Choroid plexus epithelial cell (primary cell): ENCODE measurements at places on chromosomes 13 and 19.

- no peak for DNase-seq
Measured at GRCh38 chr13:22168437-22169190, 497.7 kb downstream of the FGF9 start.

DNA sequence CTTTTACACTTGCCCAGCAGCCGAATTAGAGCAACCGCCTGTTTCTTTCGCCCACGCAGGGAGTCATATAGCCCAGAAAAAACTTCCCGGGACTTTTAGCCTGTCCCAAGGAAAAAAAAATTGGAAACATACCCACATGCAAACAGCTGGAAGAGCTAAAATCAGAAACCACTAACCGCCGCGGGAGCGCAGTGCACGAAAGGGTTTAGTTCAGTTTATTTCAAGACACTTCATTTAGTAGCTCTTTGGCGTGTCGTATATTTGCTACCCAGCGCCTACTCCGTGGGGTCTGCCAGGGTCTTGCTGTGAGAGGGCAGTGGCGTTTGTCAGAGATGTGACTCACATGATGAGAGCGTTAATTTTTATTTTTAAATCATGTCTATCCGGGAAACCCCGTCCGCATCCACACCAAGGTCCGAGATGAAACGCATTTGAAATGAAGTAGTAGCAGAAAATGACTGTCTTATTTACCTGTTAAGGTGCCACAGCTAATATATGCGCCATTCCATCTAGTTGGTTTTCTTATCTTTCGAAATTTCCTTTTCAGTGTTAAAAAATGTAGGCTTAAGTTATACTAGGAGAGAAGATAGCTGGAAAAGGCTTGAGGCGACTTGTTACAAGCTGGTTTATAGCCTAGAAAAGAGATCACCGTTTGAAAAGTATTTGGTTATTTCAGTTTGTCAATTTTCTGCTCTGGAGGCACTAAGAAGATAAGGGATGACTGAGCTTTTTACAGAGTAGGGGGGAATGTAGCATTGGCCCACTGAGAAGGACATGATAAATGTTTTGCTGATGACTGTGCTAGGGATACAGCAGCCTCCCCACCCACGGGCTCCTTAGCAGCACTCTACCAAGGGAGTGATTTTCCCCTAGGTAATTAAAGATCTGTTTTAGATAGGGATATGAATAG lies 1.7 kb downstream of the KLF5 start:
- peak; percentile 55 for DNase-seq

GRCh38 chr19:5182751-5183150 lies 157.9 kb downstream of the PTPRS start:
- DNase-seq, result no peak

DNA sequence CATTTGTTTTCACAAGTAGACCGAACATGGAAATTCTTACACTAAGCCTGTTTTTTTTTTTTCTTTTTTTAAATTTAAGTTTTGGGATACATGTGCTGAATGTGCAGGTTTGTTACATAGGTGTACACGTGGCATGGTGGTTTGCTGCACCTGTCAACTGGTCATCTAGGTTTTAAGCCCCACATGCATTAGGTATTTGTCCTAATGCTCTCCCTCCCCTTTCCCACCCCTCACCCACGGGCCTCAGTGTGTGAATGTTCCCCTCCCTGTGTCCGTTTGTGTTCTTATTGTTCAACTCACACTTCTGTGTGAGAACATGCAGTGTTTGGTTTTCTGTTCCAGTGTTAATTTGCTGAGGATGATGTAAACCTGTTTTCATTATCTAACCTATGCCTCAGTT lies 2.6 kb downstream of the NLRP4 start:
- no peak for DNase-seq

- no peak for DNase-seq
Measured at GRCh38 chr19:40803857-40804782, 5.1 kb downstream of the EGLN2 start.

DNA sequence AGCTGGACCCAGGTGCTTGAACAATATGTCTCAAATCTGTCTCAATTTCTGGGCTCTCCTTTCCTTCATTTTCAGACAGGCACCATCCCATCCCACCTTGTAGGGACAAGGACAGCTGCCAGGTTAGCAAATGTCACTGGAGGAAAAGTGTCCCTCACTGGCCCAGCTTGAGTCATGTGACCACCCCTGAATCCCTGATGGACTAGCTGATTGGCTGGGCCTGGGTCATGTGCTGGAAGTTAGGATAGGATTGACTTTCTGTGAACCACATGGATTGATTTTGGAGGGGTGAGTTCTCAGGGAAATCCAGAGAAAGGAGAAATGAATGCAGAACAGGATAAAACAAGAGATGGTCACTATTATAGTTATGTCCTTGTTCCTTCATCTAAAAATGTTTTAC lies 28.2 kb upstream of the FXYD3 start:
- no peak for DNase-seq

- no peak for DNase-seq
Measured at GRCh38 chr13:98880677-98881076, 97.2 kb downstream of the DOCK9 start.

DNA sequence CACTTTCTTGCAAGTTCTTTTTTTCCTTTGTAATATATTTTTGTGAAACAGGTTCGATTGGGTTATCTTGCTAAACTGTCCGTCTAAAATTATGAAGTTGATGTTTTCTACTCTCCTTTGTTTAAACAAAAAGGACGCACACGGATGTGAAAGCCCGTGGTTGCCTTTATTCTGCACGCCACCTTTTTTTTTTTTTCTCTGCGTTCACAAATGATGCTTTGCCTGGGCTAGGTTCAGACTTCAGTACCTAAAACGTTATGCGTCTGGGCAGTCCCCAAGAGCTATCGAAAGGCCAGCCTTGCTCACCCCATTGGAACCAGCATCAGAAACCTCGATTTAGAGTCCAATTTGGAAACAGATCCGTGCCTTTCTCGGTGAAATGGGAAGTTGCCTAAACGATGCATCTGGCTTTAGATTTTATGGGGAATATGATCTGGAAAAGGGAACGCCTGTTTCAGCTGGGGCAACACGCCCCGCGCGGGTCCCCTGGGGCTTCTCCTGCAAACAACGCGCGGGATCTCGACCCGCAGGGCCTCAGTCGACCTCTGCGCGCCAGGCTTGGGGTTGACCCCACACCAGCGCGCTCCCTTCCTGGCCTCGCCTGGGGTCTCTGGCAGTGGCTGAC lies 113.9 kb downstream of the KCNRG start:
- peak; percentile 7 for DNase-seq

DNA sequence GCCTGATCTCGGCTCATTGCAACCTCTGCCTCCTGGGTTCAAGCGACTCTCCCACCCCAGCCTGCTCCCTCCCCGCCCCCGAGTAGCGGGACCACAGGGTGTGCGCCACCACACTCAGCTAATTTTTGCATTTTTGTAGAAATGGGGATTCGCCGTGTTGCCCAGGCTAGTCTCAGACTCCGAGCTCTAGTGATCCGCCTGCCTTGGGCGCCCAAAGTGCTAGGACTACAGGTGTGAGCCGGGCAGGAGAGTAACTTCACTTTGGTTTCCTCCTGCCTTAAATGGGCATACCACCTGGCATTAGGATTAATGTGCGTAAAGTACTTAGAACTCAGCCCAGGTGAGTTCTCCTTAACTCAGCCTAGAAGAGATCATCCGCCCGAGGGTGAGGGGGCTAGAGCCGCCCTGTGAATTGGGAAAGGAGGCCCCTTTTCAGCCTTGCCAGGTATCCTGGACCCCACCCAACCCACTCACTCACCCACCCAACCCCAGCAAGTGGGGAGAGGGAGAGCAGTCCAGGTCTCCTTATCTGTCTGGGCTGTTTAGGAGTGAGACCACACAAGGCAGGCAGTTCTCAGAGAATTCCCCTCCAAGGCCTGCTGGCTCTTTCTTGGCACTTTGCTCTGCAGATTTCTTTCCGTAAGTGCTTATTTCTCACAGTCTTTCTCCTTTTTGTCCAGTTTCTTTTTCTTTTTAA lies 1.2 kb upstream of the ZFP36 start:
- DNase-seq, result no peak

GRCh38 chr13:73767747-73768315 lies 366.4 kb downstream of the KLF12 start:
- DNase-seq, result no peak

DNA sequence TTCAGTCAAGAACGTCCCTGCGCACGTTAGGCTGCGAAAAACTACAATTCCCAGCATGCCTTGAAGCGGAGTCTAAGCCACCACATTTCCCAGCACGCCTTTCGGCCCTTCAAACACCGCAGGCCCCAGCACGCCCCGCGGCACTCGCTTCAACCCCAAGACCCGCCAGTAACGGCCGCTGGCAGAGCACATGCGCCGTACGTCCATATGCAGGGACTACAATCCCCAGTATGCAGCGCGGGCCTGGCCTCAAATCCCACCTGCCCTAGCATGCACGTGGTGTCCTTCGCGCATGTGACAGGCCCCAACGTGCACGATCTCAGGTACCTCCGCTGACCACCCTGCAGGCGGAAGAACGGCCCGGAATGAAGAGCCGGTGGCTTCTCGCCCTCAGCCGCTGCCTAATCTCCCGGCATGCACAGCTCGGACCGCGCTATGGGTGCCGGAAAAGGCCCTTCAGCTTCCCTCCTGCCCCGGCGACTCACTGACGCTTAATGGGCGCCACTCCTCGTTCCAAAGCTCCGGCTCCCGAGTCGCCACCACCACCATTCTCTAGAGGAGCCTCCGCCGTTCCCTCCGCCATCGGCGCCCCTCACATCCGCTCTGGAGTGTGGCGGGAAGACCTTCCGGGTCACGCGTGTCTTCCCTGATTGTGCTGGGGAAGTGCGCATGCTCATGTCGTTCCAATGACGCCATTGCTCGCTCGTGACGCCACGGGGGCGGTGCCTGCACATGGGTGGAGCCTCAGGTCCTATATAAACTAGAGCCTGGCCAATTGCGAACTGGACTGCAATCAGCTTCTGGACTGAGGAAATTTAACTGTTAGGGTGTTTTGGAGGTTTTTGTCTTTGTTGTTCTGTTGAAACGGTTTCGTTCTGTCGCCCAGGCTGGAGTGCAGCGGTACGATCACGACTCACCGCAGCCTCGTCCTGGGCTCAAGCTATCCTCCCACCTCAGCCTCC lies at the start of gene DUS3L:
TSS of gene DUS3L (minus strand) at position 605 of the 962 bp plus-strand sequence. CDS start at position 583, 22 bp downstream.
- DNase-seq, result peak; percentile 100

GRCh38 chr19:49261602-49262001 lies 63.4 kb downstream of the SLC6A16 start:
- DNase-seq, result no peak

GRCh38 chr19:38221919-38222830 lies 1.8 kb downstream of the DPF1 start:
- DNase-seq, result no peak

DNA sequence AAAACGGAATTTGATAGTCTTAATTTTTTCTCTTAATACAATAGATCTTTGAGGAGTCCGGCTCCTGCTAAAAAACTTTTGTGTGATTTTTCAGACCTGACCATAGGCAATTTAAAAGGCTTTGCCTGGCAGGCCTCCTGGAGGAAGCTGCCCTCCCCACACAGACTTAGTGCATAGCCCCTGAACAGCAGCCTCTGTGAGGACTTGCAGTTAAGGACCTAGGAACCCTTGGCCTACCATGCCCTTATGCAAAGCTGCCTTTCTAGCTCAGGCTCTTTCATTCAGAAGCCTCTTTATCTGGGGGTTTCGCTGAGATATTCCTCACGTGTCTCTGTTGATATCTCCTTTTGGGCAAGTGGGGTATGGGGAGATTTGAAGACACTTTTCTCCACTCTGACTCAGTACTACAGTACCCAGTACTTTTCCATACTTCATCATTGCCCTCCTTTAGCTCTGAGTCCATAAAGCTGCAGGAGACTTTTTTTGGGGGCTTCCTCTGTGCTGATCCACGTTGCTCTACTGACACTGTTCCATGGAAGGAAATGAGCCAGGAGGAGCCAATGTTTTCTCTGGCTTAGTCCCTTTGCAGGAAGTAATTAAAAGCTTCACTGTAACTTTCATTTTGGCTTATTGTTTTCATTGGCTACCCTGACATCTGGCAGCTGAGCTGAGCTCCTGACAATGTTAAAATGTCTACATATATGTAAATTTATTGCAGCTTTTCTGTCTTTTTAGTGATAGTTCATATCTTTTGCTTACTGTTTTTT lies 283.1 kb downstream of the TDRD3 start:
- no peak for DNase-seq

GRCh38 chr19:29934781-29935180 lies 7.3 kb upstream of the URI1 start:
- no peak for DNase-seq

DNA sequence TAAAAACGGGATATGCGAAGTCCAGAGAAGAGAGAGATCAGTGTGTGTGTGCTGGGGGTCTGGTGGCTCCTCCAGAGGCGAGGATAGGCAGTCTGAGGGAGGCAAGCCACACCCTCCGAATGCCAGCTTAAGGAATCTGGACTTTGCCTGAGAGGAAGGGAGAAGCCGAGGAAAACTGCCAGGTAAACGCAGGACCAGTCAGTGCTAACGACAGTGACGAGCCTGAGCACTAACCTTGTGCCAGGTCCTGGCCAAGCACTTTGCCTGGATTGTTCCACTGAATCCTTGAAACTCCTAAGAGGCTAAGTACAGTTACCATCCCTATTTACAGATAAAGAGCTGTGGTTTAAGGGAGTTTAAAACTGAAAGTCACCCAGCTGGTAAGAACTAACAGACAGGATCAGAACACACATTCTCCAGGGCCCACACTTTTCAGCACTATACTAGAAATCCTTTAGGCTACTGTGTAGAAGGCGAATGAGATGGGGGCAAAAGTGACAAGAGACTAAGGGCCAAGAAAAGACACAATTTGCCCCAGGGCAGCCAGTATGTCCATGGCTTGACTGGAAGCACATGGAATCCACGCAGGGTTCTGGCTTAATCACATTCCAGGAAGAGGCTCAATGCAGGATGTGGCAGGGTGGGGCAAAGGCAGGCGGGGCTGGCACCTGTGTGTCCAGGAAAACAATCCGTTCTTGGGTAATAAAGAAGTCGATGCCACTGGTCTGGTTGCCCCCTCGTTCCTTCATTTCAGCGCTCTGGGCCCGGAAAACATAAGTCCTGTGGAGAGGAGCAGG lies 15.1 kb downstream of the SMG9 start:
- DNase-seq, result no peak

GRCh38 chr13:39773833-39774232 lies 118.4 kb downstream of the COG6 start:
- DNase-seq, result peak; percentile 74

DNA sequence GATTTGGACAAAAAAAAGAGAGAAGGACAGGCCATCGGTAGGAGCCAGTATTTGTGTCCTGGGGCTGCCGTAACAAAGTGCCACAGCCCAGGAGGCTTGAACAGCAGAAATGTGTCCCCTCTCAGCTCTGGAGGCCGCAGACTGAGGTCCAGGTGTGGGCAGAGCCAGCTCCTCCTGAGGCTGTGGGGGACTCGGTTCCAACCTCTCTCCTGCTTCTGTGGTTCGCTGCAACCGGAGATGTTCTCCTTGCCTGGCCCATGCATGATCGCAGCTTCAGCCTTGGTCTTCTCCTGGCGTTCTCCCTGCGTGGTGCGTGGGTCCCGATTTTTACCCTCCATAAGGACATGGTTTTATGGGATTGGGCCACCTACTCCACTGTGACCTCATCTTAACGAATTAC lies 85.9 kb upstream of the SOX1 start:
- DNase-seq, result no peak
